ENCODE measurements at places on chromosomes 13 and 19. TPM values are rescaled to one million over a fixed set of nuclear protein-coding genes. Genes with fewer than 3 reads are reported as not detected.

The HMGB1 gene
- total RNA-seq, result 230 TPM

GRCh38 chr19:2089001-2089711 is 7.0 kb downstream of the MOB3A start:
- DNase-seq, result no peak

- no peak for DNase-seq
Observed at GRCh38 chr19:49497789-49498103, 1.5 kb downstream of the RPS11 start.

- DNase-seq, result no peak
Observed at GRCh38 chr13:33351319-33351718, 65.8 kb upstream of the STARD13 start.

- DNase-seq, result no peak
Observed at GRCh38 chr13:37816276-37816675, 53.3 kb downstream of the TRPC4 start.
